ENCODE measurements at places on chromosomes 4 and X.
A peak's percentile ranks its signal among the peaks of the same experiment; 100 is the strongest.

GRCh38 chr4:7021930-7022664, 21.1 kb upstream of the TADA2B start:
- DNase-seq: peak; percentile 31

GRCh38 chr4:178595500-178596138, 1153.4 kb upstream of the AGA start:
- no peak for DNase-seq

GRCh38 chr4:6231663-6232165, 31.4 kb upstream of the JAKMIP1 start:
- no peak for DNase-seq

GRCh38 chr4:170242471-170242870, 152.7 kb upstream of the AADAT start:
- peak; percentile 76 for DNase-seq

DNA sequence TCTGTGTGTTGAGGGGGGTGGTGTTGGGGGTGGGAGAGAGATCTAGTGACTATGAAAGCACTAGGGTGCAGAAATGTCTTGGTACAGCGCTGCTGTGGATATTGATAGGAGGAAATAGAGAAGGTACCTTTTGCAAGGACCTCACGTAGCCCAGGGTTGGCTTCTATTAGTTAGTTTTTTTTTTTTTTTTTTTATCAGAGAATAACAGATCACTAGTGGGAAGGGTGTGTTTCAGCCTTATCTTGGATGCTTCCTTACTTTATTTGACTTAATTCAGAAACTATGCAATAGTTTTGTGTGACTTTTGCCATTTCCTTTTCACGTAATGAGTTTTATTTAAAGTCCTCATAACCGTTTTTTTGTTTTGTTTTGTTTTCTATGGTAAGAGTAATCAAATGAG, 16.4 kb upstream of the PGRMC2 start:
- DNase-seq: no peak

- no peak for DNase-seq
Measured at GRCh38 chr4:23212558-23212957, 519.8 kb downstream of the GBA3 start.

Measured in umbilical cord (tissue), 2 donors.